ENCODE measurements at places on chromosomes 6 and 20.

GRCh38 chr20:39029364-39029763 is 67.2 kb downstream of the DHX35 start:
- no peak for DNase-seq

DNA sequence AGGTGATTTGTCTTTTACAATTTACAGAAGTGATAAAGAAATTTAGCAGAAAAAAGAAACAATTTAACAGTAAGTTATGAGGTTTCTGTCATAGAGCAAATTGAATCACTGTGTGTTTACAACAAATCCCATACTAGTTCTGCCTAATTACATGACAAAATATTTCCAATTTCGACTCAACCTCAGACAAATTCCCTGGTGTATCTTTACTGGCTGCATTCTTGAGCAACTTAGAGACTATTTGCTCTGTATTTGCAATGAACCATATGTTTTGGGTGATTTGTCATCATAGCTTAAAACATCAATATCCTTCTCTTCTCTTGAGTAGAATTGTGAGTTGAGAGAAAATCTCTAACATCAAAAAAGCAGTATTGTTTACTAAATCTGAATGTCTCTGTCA is 128.7 kb downstream of the SIM1 start:
- no peak for DNase-seq

- DNase-seq = no peak
Observed at GRCh38 chr6:36954262-36954931, at the start of gene PI16. PI16 (plus strand) TSS chr6:36954738; CDS start chr6:36954761, 23 bp downstream.

DNA sequence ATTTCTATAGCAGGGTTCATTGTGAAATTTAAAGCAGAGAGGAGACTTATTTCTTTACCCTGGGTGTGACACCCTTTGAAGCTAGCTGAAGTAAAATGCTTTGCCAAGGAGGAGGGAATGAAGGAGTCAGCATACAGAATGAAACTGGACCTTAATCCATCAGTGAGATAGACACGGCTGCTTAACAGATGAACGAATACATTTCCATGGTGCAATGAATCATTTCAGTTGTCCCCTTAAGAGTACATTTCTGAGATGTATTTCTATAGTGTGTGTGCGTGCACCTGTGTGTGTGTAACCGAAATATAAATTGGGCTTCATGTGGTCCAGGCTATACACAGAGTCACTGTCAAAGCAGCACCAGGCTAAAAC is 73.8 kb upstream of the CD93 start:
- no peak for DNase-seq

DNA sequence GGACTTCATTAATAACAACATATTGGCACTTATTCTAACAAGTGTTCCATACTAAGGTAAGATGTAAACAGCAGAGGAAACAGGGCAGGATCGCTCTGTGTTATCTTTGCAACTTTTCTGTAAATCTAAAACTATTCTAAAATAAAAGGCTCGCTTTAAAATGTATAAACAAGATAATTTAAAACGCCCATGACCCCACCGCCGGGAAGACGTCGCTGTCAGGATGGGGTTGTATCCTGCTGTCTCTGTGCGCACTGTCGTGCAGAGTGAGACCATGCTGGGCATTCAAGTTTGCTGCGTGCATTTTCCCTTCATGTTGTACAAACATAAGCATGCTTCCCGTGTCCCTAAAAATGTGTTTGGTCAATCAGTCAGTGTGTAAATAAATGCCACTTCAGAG is 255.7 kb downstream of the CDH4 start:
- no peak for DNase-seq

GRCh38 chr6:106642476-106642875 is 13.1 kb downstream of the QRSL1 start:
- DNase-seq = no peak

DNA sequence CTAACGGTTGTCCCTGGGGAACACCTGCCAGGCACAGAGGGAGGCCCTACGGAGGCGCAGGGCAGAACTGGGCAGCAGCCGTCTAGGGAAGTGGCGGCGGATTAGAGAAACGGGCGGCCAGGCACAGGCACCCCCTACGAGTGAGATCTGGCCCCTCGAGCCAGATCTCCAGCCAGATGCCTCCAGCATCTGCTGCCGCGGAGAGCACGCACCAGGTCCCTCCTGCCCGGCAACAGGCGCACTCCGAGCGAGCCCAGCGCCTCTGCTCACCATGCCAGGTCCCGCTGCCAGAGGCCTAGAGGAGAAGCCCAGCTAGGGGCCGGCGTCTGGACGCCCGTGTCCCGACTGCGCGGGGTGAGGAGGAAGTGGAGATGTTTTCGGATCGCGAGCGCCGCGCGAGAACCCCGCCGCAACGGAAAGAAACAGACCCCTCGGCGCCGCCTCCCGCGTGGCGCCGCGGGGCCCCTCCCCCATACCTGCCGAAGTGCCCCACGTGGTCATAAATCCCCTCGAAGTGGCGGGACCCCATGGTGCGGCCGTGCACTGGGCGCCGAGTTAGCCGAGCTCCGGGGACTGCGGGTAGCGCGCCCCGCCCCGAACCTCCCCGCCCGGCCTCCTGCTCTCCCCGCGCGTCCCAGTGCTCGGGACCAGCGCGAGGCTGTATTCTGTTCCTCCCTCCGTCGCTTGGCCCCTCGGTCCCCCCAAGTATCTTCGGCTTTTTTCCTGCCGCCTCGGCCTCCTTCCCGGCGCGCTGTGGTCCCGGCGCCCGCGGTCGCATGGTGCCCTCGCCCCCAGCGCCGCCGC is at the start of gene SLC22A16:
TSS of gene SLC22A16 (minus strand) at position 568 of the 804 bp plus-strand sequence. CDS start at position 529, 39 bp downstream.
- no peak for DNase-seq

DNA sequence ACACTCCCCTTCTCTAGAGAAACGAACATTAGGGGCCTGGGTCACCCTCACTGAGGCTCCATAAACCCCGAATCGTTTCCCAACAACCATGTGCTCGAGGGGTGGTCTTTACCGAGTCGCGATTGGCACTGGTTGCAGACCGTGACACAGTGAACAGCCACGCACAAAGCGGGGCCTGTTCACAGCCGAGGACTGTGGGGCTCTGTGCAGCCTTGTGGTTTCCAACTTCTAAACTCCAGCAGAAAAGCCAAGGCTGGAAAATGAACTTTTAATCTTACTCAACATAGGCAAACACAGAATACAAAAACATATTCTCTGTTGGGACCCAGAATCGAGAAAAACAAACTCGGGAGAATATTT is 19.0 kb downstream of the RRBP1 start:
- DNase-seq = no peak

GRCh38 chr6:142255785-142256184 is 46.0 kb upstream of the ADGRG6 start:
- DNase-seq = no peak

- DNase-seq = no peak
Observed at GRCh38 chr6:52909131-52909530, 367 bp downstream of the GSTA3 start.

GRCh38 chr6:82045965-82046756 is 201.4 kb downstream of the IBTK start:
- peak; percentile 89 for DNase-seq

GRCh38 chr6:46486181-46486580 is 5.1 kb downstream of the RCAN2 start:
- DNase-seq = no peak

- DNase-seq = peak; percentile 83
Observed at GRCh38 chr20:14197097-14197496, 140.3 kb downstream of the FLRT3 start.

DNA sequence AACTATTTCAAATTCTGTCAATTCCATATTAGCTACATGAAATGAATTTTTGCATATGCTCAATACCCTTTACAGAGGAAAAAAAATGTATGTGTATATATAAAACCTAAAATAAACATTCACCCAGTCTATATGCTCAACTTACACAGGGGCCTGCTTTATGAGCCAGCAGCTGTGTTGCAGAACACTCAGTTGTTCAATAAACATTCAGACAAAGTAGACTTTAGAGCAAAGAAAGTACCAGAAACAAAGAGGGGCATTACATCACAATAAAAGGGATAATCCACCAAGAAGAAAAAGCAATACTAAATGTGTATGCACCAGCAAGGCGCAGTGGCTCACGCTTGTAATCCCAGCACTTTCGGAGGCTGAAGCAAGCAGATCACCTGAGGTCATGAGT is 9.5 kb downstream of the COQ3 start:
- peak; percentile 22 for DNase-seq

- DNase-seq = no peak
Observed at GRCh38 chr20:59774204-59774641, 159.2 kb downstream of the SYCP2 start.

- no peak for DNase-seq
Observed at GRCh38 chr6:38773338-38773737, 58.2 kb downstream of the DNAH8 start.

DNA sequence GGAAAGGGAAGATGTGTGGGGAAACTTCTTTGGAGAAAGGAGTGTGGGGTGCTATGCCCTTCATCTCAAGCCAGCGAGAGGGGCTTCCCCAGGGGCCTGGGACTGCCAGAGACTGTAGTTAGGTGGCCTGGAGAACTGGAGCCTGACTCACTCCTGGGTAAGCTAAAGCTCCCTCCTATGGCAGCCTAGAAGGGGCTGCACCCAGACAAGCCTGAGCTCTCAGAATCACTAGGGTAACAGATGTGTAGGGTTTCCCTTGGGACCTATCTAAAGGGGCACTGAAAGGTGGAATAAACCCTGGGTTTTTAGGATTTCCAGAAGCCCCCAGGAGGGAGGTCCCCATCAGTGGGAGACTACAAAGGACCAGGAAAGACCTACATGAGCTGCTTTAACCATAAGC is 1.6 kb upstream of the ARMC2 start:
- no peak for DNase-seq

DNA sequence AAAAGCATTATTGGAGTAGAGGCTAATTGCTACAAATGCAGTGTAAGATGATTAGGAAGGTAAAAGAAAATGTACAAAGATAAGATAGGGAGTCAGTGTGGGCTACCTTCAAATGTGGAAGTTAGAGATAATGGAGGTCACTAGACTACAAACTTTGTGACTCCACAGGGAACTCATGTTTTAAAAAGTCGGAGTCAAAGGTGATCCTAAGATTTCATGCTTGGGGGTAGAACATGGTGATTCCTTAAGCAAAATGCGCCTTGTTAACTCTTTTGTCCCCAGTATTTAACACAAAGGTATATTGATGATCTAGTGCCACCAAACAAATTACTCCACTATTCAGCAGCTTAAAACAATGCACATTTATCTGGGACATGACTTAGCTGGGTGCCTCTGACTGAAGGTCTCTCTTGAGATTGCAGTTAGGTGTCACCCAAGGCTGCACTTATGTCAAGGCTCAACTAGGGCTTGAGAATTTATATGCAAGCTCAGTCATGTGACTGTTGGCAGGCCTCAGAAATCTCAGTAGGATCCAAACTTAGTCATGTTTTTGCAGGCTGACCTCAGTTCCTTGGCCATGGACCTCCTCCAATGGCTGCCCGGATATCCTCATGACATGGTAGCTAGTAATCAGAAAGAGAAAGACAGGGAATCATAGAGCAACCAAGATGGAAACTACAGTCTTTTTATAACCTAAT is 11.4 kb upstream of the SNX9 start:
- peak; percentile 43 for DNase-seq

GRCh38 chr6:37816599-37817375 is 2.7 kb upstream of the ZFAND3 start:
- no peak for DNase-seq

- DNase-seq = no peak
Observed at GRCh38 chr6:16420337-16420714, 181.9 kb downstream of the GMPR start.

GRCh38 chr6:37141281-37142049 is 28.5 kb upstream of the PIM1 start:
- peak; percentile 83 for DNase-seq

GRCh38 chr20:57514273-57514751 is 10.6 kb downstream of the CTCFL start:
- peak; percentile 52 for DNase-seq

DNA sequence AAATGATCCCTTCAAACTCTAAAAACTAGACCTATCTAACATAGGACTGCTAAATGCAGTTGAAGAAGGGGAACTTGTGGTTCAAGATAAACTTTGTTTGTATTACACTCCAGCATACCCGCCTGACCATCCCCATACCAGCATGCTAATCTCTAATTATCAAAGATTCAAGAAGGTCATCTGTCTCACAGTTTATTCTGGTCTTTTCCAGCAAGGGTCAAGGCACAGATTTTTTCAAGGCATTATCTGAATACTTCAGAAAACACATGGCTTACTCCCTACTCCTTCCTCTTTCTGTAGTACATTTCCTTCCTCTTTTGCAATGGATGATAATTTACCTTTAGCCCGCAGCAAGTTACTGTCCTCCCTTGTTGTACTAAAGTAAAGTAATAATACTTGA is 174.1 kb downstream of the PKHD1 start:
- DNase-seq = no peak

DNA sequence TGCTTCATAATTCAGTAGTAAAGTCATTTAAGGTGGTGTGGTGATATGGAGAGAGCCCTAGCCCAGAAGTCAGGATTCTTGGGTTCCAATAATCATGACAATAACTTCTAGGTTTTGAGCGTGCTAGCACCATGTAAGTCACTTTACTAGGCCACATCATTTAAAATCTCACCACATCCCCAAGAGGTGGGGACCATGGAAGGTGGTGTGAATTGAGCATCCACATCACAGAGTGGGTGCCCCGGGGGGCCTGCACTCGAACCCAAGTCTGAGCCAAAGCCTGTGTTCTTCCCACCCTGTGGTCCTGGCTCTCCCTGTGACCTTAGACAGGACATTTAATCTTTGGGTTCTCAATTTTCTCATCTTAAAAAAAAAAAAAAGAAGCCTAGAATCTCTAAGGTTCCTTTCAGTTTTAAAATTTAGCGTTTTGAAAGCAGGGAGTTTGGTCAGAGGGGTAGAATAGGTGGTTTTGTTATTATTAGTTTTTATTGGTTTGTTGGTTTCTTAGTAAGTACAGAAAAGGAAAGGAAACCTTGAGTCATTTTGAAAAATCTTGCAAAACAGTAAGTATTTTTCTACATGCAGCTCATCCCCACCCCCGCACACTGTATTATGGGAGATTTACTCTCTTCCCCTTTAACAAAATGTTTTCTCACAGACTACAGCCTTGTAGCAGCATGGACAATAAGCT is 26.4 kb downstream of the ARMC2 start:
- peak; percentile 13 for DNase-seq

- DNase-seq = peak; percentile 8
Observed at GRCh38 chr6:130020073-130020906, 1.9 kb downstream of the L3MBTL3 start.

DNA sequence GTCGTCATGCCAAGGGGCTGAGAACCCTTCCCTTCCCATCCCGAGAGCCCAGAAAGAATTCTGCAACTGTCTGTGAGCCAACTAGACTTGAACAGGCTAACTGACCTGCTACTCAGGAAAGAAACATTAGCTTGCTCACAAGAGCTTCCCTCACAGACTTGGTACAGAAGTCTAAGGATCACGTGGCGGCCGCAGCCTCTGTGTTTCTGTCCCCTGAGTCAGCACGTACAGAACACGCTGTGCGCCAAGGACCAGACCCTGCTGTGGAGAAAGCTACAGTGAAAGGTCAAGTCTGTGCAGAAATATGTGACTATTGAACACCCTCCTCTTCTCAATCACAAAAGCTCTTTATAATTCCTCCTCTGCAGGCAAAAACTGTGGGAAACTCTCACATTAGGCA is 151.3 kb upstream of the QKI start:
- peak; percentile 52 for DNase-seq

- no peak for DNase-seq
Observed at GRCh38 chr6:137706083-137706750, 160.8 kb upstream of the TNFAIP3 start.

All from fibroblast of lung (primary cell).